ENCODE measurements at places on chromosomes 7 and 10.

DNA sequence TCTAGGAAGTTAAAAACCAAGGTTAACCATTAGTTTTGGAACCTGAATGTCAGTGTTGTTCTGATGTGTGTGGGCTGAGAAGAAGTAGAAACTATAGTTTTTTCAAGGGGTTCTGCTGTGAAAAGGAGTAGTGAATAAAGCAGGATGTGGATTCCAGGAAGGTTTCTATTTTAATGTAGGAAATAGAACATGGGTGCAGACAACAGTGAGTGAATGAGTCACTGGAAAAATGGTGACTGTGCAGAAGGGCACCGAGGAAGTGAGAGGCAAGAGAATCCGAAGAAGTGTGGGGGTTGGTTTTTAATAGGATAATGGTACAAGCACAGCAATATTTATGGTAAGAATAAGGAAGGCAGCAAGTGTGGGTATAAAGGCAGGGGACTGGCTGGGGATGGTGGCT, 120.4 kb downstream of the ARHGAP21 start:
- DNase-seq: no peak

DNA sequence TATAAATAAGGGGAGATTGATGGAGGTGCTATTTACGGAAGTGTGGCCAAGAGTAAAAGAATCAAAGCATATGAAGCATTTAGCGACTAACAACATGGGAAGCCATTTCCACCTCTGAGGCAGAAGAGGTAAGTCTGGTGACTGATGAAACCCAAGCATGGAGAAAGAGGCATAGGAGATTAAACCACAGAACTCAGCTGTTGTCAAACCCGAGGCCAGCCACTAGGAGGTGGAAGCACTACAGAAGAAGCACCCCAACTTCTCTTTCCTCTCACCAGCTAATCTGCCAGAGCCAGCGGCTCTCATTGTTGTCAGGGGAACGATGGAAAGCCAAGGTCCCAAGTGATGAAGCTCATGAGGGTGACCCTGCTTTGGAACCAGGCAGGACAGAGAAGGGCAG, 19.6 kb upstream of the CNTNAP2 start:
- no peak for DNase-seq

GRCh38 chr10:49090189-49090575, 25.1 kb downstream of the VSTM4 start:
- DNase-seq: no peak

DNA sequence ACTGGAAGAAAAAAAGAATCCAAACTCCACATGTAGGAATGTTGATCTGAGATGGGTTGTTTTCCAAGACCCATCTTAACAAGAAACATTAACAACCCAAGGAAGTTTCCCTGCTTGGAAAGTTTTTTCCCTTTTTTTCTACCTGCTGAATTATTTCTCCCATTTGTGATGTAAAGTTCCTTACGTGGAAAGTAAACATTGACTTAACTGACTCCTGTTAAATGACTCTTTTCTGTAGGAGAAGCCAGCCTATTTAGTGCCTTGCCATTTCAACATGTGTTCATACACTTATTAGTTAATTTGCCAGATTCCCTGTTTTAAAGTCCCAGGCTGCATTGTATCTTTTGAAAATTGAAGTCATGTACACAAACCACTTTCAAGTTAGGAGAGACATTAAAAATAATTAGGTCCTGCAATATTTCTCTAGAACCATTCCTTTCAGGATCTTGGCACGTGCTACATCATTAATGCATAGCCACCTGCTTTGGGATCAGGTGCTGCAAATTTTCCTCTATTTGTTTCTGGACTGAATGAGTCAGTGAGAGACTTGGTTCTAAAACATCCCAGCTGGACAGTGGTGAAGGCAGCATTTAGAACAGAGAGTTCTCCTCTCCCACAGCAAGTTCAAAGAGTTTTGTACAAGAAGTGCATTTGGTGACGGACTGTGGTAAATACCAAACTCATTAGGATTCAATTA, 698.5 kb downstream of the SUGCT start:
- no peak for DNase-seq

- DNase-seq: no peak
These were observed 75.6 kb downstream of the POM121L12 start for GRCh38 chr7:53111031-53111430.

DNA sequence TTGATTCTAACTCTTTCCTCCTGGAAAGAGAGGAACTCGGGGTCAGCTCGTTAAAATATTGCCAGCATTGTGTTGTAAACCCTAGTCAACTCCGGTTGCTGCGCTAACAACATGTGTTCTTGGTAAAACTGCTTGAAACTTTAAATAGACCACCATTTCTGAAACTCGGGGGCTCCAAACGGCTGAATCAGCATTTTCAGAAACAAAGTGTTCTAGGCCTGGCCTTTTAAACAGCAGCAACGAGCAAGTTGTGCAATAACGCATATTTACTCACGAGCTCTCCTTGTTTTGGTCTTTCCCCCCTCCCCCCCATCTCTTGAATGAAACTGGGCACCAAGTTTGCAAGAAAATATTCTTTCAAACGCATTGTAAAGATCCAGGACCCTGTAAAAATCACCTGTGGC, 9.2 kb upstream of the GRB10 start:
- no peak for DNase-seq

DNA sequence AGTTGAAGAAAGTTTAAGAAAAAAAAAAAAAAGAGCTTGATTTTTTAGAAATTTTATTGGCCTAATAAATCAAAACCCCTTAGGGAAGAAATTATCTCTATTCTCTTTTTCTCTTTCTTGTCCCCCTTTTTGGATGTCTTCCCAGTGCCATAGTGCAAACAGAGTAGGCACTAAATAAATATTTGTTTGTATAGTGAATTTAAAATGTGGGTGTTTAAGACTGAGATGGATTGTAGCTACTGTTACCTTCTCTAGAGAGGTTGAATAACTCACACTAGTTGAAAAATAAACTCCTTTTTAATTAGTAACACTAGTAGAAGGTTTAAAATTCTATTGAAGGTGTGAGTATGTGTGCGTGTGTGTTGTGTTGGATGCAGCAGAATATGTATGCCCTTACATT, 783.8 kb downstream of the NXPH1 start:
- no peak for DNase-seq

- DNase-seq: peak; percentile 7
These were observed 20.6 kb downstream of the HYAL4 start for GRCh38 chr7:123865517-123866117.

GRCh38 chr7:36611703-36612102, 112.6 kb downstream of the AOAH start:
- no peak for DNase-seq

GRCh38 chr10:103748020-103748419, 107.4 kb downstream of the SH3PXD2A start:
- DNase-seq: no peak

- DNase-seq: no peak
These were observed 3.1 kb upstream of the STEAP4 start for GRCh38 chr7:88309819-88310218.

DNA sequence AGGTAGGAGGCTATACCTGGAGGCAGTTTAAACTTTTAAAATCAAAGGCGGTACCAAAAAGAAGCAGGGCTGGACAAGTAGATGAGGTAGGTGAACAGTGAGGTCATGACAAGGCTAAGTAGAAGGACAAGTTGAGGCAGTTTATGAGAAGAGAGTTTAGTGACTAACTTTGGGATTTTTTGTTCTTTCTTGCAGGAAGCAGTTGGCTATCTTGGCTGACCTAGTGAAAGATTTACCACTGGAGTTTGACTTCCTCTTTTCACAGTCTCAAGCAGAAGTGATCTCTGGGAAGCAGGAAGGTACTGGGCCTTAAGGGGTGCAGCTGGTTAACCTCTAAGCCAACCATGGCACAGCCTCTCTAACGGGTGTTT, 26.3 kb downstream of the ENTPD7 start:
- no peak for DNase-seq

GRCh38 chr7:54543051-54543488, 895 bp downstream of the VSTM2A start:
- no peak for DNase-seq

DNA sequence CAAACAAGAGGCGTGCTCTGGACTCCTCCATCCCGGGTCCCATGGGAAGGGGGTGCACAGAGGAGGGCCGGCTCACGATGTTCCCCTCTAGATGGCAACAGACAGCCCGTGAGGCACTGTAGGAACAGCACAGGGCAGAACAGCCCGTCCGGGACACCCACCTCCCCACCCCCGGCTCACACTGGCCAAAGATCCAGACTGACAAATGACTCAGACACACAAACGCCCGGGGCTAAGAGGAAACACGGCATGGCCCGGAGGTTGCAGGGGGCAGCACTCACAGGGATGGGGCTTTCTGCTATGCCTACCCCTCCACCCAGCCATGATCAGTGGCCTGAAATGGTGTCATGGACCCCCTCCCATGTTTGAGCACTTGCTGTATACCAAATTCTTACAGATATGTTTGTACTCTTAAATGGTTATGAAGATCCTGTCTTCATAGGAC, 4.9 kb upstream of the ELN start:
- DNase-seq: no peak

DNA sequence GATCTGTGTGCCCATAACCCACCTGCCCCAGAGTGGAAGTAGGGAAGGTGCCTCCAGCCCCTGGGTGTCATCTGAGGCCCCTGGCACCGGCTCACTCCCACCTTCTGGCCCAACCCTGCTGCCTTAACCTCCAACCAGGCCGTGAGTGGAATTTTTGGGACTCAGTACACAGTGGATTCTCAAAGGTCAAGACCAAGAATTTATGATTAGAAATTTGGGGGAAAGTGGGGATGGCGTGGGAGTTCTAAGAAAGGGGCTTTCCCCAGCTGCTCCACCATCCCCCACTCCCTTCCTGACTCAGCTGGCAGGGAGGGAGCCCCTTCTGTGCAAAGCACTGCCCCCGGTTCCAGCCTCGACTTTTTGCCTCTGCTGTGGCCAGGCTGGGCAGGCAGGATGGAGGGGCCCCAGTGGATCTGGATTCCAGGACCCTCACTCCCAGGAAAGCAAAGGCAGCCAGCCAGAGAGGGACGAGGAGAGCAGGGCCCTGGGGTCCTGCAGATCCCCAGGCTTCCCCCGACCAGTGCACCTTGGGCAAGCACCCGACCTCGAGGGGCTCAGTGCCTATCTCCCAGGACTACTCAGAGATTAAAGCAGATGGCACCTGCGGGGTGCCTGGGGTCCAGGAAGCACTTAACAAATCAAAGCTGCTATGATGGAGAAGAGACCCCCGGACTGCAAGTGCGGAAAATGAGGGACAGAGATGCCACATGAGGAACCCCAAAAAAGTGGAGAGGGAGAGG, 12.8 kb downstream of the SPOCK2 start:
- no peak for DNase-seq

GRCh38 chr7:106768324-106768751, 96.7 kb upstream of the PIK3CG start:
- DNase-seq: no peak

GRCh38 chr7:45459476-45459875, 114.7 kb upstream of the ADCY1 start:
- DNase-seq: no peak

GRCh38 chr10:34538281-34538829, 276.7 kb downstream of the PARD3 start:
- no peak for DNase-seq

DNA sequence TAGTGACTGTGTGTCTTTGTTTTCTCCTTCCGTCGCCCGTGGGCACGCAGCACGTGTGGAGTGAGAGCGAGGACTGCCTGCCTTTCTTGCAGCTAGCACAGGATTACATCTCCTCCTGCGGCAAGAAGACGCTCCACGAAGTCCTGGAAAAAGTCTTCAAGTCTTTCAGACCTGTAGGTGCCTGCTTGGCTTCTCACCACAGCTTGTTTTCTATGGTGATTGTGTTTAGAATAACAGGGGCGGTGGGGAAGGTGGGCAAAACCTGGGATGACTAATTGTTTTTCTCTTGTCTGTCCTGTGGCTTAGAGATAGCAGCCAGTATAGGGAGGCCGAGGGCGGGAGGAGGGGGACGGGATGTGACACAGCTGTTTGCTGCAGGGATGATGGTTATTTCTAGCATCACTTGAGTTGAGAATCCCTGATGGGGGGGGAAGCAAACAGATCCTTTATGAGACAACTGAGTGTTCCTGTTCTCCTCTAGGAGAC, 11.4 kb downstream of the MTURN start:
- DNase-seq: no peak

- DNase-seq: no peak
These were observed 338.7 kb downstream of the DNAJB6 start for GRCh38 chr7:157675427-157675927.

GRCh38 chr7:31020161-31020560, 31.9 kb upstream of the ADCYAP1R1 start:
- no peak for DNase-seq

DNA sequence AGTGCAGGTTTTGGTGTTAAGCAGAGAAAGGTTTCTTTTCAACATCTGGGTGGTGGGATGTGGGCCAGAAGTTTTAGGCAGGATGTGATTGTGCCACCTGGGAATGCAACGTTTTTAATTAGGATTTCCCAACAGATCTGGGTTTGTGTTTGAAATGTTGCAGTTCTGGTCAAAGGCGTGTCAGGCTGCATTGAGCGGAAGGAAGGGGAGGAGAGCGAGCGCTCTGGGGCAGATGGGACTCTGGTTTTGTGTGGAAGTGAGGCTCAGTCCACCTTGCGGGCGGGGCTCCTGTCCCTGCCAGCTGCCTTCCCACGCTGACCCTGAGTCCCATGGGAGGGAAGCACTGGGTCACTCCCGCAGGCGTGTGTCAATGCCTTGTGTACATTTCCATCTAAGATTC, 767.7 kb downstream of the KCNMA1 start:
- DNase-seq: no peak

GRCh38 chr7:78011642-78012041, 213.1 kb downstream of the PHTF2 start:
- DNase-seq: no peak

DNA sequence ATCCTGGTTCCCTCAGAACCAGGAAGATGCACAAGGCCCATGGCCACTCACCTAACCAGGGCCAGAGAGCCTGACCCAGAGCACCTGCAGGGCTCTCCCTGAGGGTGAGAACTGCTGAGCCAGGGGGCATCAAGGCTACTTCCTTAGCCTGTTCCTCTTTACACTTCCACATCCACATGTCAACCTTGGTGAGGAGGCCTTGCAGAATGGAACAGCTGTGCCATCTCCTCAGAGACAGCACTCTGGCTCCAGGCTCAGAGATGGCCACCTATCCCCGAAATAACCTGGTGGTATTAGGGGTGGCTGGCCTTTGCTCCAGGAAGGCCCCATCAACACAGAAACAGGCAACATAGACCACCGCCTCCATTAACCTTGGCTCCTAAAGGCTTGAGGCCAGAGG, 473.0 kb downstream of the RPS24 start:
- no peak for DNase-seq

DNA sequence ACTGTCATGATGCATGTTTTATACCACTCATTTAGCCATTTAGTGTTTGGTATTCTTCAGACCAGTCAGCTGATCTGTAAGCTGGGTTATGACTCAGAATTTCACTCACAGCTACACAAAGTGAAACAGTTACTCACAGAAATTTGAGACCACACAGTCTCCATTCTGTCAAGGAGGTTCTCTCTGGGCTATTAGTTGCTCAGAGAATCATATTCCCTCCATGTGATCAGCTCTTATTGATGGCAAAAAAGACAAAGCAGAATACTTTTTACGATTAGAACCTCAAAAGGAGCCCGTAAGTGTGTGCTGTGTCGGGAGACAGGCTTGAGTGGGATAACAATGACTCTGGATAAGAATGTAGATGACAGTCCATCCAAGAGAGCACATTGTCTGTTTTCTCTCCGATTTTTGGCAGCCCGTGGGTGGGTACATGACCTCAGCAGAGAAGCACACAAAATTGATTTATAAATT, 277.6 kb upstream of the SORCS1 start:
- no peak for DNase-seq
